WTC11 (cell line): ENCODE measurements at places on chromosomes 11 and 22. TPM values are rescaled to one million over a fixed set of nuclear protein-coding genes. Genes with fewer than 3 reads are reported as not detected.

DNA sequence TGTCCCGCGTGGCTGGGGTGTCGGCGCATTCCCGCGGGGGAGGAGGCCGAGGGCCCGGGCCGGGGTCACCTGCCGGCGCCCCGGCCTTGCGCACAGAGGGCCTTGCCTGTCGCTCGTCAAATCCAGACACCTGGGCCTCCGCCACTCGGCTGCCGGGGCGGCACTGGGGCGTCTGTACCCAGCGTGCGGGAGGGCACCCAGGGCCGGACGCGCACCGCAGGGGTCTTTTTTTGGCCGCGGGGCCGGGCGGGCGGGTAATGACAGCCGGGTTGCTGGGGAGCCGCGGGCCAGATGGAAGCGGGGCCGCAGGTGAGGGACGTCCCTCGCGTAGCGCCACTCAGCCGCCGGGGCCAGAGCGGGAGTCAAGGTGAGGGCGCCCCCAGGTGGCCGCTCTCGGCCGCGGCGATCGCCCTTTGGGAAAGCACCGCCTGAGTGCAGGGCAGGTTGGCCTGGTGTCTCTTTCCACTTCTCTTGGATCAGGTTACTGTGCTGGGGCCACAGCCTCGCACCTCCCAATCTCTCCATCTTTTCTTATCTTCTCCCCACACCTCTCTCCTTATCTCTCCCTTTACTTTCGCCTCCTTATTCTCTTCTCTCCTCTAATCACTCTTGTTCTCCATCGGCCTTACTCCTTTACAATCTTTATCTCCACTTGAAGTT lies 3.5 kb downstream of the PHLDB1 start:
- peaks cover 60% of the 10 kb centered on the region for H3K4me1 ChIP-seq
- peak overlapping the region; percentile 57 for H3K4me3 ChIP-seq
- DNase-seq, result peak; percentile 95
- peaks cover 62% of the 10 kb centered on the region for H3K27me3 ChIP-seq

DNA sequence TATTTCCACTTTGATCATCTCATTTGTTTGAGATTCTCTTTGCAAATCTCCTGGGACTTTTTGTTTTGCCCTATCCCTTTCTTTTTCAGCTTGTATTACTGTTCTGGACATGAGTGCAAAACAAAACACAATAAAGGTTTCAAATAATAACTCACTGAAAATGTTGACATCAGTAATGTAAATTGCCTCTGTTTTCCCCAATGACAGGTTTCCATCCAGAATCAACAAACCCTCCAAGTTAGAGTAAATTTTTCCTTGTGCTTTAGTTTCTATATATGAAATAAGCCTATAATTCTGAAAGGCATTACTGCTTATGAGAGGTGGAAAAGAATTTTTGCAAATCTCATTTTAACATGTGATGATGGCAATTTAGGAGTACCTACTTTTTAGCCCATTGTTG lies 187.0 kb upstream of the ANO3 start:
- H3K27ac ChIP-seq, result peak overlapping the region; percentile 24; the same call in 1 of the 2 replicates
- H3K27me3 ChIP-seq, result no peaks in the 10 kb centered on the region; the same call in 1 of the 2 replicates
- H3K36me3 ChIP-seq, result no peaks in the 10 kb centered on the region
- H3K4me1 ChIP-seq, result peaks cover 36% of the 10 kb centered on the region

- H3K4me3 ChIP-seq, result no peak overlapping the region
- peaks cover 2% of the 10 kb centered on the region; the same call in 1 of the 2 replicates for H3K4me1 ChIP-seq
- H3K36me3 ChIP-seq, result peaks cover 33% of the 10 kb centered on the region
- 0 out of 2 replicates have a peak overlapping the region, but pooled peaks have one; percentile 9 for H3K27ac ChIP-seq
These were observed 28.9 kb downstream of the AP1B1 start for GRCh38 chr22:29359469-29359868.

SLC22A12 gene
- not detected in 3 replicates for total RNA-seq

AIP gene
- total RNA-seq, result 32.8 to 42.1 TPM (median 40.0 TPM) in 3 replicates

PATE4 gene
- not detected in 3 replicates for total RNA-seq
